NAMALWA (cell line): ENCODE measurements at places on chromosomes 4 and X.
A peak's percentile ranks its signal among the peaks of the same experiment; 100 is the strongest.

DNA sequence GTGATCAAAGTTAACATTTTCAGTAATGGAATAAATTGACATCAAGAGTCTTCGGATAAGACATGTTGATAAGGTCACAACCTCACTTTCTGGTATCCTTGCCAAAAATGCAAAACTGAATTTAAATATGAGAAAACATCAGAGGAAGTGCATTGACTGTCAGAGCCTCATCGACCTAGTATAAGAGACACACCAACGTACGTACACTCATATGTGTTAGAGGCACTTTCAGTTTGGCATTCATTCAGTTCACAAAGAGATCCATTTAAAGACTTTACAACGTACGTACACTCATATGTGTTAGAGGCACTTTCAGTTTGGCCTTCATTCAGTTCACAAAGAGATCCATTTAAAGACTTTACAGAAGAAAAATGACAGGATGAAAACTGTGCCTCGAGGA is 280.3 kb downstream of the INPP4B start:
- DNase-seq: no peak

DNA sequence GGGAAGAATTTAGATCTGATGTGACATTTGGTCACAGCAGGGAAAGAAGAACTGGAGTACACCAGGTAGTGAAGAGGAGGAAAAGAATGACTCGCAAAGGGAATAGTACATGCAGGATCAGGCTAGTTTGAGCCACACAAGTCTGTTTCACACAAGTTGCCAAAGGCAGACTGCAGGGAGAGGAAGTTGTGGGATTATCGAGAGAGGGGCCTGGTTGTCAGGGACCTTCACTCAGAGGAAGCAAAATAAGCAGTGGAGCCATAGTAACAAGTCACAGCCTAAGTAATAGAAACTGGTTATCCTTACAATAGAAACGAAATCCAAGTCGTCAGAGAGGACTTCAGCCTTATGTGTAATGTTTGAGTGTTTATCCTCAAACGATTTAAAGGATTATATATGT is 316.7 kb upstream of the HTR2C start:
- DNase-seq: no peak

DNA sequence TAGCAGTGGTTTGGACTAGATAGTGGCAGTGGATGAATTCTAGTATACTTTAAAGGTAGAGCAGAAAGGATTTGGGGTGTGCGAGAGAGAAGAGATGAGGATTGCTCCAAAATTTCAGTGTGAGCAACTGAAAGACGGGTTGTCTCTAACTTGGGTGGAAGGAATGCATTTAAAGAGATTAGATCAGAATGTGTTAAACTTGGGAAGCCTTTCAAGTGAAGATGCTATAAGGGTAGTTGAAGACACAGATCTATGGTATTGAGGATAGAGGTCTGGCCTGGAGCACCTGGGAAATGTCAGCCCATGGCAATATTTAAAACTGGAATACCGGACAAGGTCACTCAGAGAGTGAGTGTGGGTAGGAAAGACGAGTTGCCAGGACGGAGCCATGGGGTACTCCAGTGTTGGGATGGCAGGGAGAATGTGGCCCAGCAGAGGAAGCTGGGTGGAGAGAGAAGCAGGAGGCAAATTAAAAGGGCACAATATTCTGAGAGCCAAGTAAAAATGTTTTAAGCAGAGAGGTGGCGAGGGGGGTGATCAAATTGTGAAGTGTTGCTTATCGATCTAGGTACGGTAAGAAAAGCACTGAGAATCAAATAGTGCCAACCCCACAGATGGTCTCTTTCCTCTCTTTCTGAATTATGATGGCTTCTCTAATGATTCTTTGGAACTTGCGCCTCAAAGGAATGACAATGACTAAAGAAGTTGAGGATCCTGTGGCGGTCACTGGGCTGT is 50.5 kb downstream of the ENOPH1 start:
- DNase-seq: no peak

DNA sequence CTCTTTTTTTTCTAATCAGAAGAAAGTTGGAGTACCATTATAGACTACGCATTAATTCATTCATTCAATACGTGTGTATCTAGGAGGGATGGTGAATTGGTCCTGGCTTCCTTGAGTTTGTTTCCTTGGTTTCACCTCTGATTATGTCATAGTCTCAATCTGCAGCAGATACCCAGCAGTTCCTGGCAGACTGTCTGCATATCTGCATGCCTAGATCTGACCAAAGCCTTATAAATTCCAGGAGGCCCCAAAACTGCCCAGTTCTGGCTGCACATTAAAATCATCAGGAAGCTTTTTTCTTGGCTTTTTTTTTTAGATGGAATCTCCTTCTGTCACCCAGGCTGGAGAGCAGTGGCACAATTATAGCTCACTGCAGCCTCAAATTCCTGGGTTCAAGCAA is 27.2 kb upstream of the SLC34A2 start:
- DNase-seq: no peak

DNA sequence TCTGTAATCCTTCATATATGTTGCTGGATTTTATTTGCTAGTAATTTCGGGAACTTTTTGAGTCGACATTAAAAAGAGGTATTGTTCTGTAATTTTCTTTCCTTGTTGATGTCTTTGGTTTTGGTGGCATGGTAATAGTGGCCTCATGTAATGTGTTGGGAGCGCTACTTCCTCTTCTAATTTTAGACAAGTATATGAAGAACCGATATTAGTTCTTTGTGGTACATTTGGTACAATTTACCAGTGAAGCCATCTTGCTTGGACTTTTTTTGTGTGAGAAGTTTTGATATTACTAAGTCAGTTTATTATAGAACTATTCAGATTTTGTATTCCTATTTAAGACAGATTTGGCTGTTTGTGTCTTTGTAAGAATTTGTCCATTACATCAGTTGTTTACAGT is 669.2 kb upstream of the AADAT start:
- no peak for DNase-seq

GRCh38 chrX:45954026-45954425 is 591.2 kb downstream of the ZNF674 start:
- no peak for DNase-seq

DNA sequence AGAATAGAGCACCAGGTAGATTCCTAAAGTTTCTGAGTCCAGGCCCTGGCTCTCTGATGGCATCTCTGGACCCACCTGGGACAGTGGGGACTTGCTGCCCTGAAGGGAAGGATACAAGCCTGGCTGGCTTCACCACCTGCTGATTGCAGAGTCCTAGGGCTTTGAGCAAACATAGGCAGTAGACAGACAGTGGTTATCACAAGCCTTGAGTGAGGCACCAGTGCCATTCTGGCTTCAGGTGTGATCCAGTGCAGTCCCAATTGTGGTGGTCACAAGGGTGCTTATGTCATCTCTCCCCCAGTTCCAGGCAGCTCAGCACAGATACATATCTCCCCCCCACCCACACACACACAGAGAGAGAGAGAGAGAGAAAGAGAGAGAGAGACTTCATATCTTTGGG is 6.6 kb upstream of the PRRG3 start:
- no peak for DNase-seq

GRCh38 chr4:170581322-170581721 is 491.6 kb upstream of the AADAT start:
- no peak for DNase-seq

DNA sequence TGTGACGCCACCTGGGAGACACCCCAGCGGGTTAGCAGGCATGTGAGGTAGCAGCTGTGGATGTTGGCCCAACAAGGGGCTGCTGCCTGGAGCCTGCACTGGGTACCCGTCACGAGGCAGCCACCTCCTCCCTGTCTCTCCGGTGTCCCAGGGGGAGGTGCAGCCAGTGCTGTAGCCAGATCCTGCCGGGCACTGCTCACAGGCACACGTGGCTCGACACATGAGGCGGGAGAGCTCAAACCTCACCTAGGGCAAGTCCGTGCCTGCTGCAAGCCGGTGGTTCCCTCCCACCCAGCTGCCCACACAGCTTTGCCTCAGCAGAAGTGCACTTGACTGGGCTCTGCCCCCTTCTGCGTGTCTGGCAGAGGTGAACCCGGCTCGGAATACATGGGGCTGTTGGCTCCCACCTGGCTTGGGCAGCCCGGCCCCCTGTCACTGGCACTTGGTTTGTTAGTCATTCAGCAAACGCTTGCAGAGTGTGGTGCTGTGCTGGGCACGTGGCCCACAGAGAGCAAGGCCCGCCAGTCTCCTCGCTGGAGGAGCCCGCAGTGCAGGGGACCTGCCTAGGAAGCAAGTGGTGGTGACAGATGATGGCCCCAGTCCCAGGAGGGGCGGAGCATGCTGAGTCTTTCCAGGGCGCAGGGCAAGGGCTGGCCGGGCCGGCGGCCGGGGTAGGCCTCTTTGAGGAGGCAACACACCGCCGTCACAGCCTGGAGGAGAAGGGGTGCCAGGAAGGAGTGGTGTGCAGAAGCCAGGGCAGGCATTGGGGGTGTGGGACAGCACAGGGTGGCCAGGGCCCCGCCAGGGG is 10.1 kb upstream of the SH3TC1 start:
- no peak for DNase-seq

DNA sequence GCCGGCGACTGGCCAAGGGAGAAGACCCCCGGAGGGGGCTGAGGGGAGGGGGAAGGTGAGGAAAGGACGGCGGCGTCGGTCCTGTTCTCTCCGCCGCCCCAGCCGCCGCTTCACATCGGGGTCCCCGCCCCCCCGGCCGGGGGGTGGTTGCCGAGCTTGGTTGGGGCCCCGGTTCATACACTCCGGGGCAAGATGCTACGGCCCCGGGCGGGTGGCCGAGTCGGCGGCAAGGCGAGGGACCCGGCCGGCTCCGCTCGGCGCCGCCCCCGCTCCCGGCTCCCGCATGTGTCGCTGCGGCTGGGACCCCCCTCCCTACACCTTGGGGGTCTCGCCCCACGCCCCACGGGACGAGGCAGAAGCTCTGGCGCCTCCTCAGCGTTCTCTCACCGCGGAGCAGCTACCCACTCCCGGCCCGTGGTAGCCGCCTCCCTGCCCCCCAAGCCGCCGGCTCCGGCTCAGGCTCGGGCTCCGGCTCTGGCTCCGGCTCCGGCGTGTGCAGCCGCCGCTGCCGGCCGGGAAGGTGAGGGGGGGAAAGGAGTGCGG is 461 bp downstream of the FBXW7 start:
- DNase-seq: peak; percentile 43

GRCh38 chrX:132692526-132692925 is 203.7 kb upstream of the MBNL3 start:
- no peak for DNase-seq

- DNase-seq: no peak
Measured at GRCh38 chrX:41559235-41560052, 112.3 kb downstream of the NYX start.

GRCh38 chr4:26473893-26474292 is 16.4 kb downstream of the CCKAR start:
- no peak for DNase-seq

DNA sequence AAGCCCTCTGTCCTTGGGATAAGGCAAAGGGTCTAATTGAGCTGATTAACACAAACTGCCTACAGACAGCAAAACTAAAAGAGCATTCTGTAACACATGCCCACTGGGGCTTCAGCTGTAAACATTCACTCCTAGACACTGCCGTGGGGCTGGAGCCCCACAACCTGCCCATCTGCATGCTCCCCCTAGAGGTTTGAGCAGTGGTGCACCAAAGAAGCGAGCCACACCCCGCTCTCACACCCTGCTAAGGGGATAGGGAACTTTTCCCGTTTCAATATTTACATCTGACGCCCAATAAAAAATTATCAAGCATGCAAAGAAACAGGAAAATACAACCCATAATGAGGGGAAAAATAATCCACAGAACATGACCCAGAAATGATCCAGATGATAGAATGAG is 46.9 kb upstream of the HSD17B10 start:
- peak; percentile 45 for DNase-seq

GRCh38 chr4:4481399-4481994 is 60.4 kb downstream of the STX18 start:
- DNase-seq: no peak

DNA sequence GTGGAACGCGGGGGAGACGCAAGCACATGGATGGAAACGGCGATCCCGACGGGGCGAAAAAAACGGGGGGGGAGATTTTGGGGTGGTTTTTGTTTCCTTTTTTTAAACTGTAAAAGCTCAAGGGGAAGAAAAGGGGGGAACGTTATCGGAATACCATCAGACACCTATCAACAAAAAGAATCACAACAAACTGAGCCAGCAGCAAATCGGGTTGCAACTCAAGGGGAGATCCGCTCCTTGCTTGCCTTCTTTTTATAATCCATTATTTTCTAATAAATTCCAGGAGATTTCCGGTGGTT is 616 bp downstream of the MAML3 start:
- DNase-seq: no peak

DNA sequence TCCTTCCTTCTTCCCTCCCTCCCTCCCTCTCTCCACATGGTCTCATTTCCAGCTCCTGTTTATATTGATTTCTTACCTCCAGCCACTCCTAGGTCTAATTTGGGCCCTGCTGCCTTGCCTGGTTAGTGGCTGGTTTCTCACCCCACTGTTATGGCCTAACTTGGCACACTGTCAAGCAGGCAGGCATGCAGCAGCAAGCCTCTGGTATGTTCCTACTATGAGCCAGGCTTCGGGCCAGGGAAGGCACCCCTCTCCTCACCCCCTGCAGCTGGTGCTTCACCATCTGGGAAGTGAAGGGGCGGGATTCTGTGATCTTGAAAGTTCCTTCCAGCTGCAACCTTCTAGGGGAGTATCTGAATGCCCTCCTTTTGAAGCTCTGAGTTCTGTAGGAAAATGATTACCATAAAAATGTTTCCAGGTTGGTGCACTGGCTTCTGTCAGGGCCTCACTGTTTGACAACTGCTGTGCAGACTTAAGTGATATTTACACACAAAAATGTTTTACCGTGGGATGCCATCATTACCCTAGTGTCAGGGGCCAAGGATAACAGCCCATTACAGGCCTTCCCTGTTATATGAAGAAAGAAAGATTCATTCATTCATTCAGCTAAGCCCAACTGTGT is 10.1 kb upstream of the VMA21 start:
- DNase-seq: no peak

DNA sequence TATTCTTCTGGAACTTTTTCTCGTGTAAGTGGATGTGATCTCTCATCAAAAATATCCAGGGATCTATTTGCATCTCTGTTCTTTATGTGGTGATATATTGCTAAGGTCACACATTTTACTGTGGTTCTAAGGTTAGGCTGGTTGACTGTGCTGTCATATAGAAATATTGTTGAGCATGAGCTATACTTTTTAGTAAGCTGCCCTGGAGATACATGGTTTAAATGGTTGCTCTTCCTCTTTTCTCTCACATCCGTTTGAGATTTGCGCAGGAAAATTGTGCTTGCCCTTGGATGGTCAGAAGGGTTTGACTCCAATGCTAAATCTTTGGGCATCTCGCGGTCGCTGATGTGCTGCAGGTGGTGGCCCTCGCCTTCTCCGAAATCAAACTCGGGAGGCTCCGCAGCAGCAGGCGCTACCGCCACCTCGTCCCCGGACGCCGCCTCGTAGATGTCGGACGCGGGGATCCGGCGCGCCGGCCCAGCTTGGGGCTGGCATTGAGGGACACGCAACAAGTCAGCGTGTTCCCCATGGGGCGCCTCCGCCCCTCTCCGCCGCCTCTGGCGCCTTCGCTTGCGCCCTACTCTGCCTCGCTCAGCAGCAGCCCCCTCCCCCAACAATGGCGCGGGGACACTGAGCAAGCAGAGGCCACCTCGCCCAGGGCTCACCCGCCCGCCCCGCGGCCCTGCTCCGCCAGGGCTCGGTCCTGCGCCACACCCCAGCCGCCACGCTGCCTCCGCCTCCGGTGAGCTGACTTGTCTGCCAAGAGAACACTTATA is 154.5 kb downstream of the MSN start:
- DNase-seq: no peak

- no peak for DNase-seq
Measured at GRCh38 chr4:176919631-176920030, 126.9 kb upstream of the VEGFC start.
